ENCODE measurements at places on chromosomes 2 and 18.

DNA sequence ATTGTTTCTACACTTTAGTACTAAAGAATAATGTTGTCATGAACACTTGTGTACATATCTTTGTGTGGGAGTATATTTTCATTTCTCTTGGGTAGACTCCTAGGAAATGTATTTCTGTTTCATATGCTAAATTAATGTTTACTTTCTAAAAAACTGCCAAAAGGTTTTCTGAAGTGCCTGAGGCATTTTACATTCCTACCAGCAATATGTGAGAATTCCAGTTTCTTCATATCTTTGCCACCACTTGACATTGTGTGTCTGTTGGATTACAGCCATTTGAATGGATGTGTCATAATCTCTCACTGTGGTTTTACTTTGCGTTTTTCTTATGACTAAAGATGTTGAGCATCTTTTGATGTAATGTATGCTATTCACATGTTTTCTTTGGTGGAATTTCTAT, 428.2 kb upstream of the KCNH7 start:
- no peak for DNase-seq

GRCh38 chr2:190094316-190094871, 31.9 kb upstream of the MSTN start:
- no peak for DNase-seq

DNA sequence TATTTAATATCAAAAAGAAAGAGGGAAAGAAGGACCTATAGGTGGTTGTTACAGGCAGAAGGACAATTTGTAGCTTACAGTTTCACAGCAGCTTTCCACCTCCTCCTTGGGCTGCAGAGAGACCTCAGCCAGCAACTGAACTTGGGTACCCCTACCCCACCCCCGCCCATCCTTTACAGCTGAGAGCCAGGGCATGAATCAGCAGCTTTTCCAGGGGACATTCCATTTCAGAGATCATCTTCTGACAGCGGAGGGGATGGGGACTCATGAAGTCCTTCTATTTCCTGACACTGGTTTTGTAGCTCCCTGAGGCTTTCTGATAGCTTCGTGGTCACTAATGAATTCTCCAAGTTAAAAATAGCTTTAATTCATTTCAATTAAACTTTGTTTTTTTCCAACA, 96.4 kb downstream of the ITGB1BP1 start:
- no peak for DNase-seq

- no peak for DNase-seq
These were observed 90.2 kb downstream of the EHD3 start for GRCh38 chr2:31324016-31324633.

GRCh38 chr2:38100328-38100727, 24.4 kb upstream of the CYP1B1 start:
- no peak for DNase-seq

- DNase-seq: no peak
These were observed 26.4 kb upstream of the ZNF532 start for GRCh38 chr18:58838165-58838860.

- DNase-seq: no peak
These were observed 36.4 kb upstream of the IL1R1 start for GRCh38 chr2:102106133-102106556.

- DNase-seq: no peak
These were observed 36.6 kb downstream of the SPRED2 start for GRCh38 chr2:65395621-65396347.

GRCh38 chr2:65576861-65577601, 144.6 kb upstream of the SPRED2 start:
- DNase-seq: no peak

All from NCI-H524 treated with DMSO at 0.1 percent for 48 hours (cell line).